Upper lobe of left lung (tissue), 6 donors: ENCODE measurements at places on chromosomes 5 and 9. TPM values are rescaled to one million over a fixed set of nuclear protein-coding genes. Genes with fewer than 3 reads are reported as not detected.

- no peak for DNase-seq
These were observed 35.2 kb downstream of the ZNF366 start for GRCh38 chr5:72472031-72472430.

DNA sequence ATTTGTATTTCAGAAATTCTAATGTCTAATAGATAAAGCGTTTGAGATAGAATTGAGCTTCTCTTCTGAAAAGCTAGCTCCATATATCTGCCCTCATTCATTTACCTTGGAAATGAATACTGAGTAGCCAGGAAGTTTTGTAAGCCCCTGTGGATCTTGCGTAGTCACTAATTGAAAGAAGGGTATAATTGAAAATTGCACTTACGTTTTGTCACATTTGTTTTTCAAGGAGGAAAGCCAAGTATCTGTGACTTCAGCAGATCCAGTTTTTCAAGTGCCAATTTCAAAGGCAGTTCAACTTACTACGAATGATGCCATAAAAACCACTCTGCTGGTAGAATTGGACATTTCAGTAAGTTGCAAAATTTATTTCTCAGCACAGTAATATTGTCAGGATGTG is 14.0 kb downstream of the MTRR start:
- DNase-seq, result no peak

DNA sequence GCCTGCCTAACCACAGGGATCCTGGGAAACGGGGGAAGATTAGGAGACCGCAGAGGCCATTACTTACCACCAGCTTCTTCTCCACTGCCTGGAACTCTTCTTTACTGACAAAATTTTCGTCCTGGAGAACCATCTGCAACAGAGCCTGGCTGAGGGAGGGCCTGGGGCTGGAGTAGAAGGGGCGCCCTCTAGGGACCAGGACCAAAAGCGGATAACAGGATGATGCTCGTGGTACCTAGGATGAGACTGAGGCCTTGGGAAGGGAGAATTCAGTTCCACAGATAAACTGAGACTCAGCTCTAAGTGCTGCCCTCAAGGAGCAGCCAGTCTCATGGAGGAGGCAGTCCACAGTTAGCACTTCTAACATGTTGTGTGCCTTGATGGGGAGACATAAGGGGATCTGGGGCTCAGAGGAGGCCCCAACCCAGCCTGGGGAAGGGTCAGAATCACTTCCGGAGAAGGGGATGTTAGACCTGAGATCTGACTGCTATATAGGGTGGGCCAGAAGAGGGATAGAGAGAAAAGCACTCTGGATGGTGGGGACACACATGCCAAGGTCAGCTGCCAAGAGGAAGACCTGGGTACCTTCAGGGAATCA is 1.2 kb downstream of the SPATA24 start:
- no peak for DNase-seq

- DNase-seq, result peak; percentile 26
These were observed 3.6 kb upstream of the POC5 start for GRCh38 chr5:75720882-75721281.

The DOCK8 gene
- 66.5 TPM for total RNA-seq

The FEM1C gene
- total RNA-seq, result 24.1 TPM

The STING1 gene
- 70.3 TPM for total RNA-seq

DNA sequence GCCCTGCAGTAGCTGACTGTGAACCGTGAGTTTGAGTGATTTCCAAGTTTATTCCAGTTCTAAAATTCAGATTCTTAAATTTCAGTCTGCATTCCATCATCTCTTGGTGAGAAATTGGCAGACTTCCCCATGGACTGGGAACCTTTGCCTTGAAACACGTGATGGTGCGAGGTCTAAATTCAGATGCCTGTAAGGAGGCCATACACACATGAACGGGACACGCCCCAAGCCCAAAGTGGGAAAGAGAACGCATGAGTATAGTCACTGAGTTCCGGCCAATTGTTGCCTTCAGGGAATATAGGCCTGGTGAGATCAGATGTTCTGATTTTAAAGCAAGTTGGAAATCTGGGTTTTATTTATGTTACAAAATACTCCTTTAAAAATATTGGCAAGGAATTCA is 1084.4 kb upstream of the WWC1 start:
- no peak for DNase-seq

- DNase-seq, result no peak
These were observed 312.0 kb upstream of the RGMB start for GRCh38 chr5:98461485-98461884.
